ENCODE measurements at places on chromosomes 13 and 19.

- no peak for DNase-seq
Measured at GRCh38 chr13:111359237-111359915, 38.9 kb downstream of the TEX29 start.

- no peak for DNase-seq
Measured at GRCh38 chr13:92938486-92939020, 288.1 kb upstream of the GPC6 start.

DNA sequence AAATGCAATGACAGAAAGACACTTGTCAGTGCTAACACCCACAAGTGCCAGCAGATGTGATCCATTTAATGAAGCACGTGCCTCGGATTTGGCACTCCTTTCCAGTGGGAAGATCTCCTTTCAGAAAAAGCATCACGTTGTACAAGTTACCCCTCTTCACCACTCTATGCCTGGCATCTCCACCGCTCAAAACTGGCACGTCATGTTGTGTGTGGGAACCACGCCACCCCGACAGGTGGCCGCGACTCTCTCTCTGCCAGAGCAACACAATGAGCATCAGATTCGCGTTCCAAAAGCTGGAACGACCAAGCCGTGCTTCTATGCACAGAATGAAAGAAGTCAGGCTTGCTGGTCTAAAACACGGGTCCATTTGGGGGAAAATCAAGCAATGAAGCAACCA, 24.3 kb downstream of the TMTC4 start:
- DNase-seq = no peak

- DNase-seq = no peak
Measured at GRCh38 chr13:113527272-113527958, 36.9 kb upstream of the DCUN1D2 start.

GRCh38 chr19:37695144-37695899, 24.2 kb downstream of the ZNF607 start:
- no peak for DNase-seq

GRCh38 chr13:33252135-33252534, 33.4 kb downstream of the STARD13 start:
- DNase-seq = peak; percentile 67

- peak; percentile 80 for DNase-seq
Measured at GRCh38 chr13:45781553-45782326, 69.8 kb downstream of the SIAH3 start.

- peak; percentile 96 for DNase-seq
Measured at GRCh38 chr19:3968556-3969434, 2.1 kb downstream of the DAPK3 start.

GRCh38 chr19:17499648-17500446, 11.6 kb upstream of the PGLS start:
- no peak for DNase-seq
